ENCODE measurements at places on chromosomes 16 and 17. TPM values are rescaled to one million over a fixed set of nuclear protein-coding genes. Genes with fewer than 3 reads are reported as not detected.

- DNase-seq, result peak; percentile 14
Measured at GRCh38 chr17:68103148-68103547, 67.6 kb downstream of the KPNA2 start.

MSLN gene
- polyA plus RNA-seq, result 17.1 TPM

DNA sequence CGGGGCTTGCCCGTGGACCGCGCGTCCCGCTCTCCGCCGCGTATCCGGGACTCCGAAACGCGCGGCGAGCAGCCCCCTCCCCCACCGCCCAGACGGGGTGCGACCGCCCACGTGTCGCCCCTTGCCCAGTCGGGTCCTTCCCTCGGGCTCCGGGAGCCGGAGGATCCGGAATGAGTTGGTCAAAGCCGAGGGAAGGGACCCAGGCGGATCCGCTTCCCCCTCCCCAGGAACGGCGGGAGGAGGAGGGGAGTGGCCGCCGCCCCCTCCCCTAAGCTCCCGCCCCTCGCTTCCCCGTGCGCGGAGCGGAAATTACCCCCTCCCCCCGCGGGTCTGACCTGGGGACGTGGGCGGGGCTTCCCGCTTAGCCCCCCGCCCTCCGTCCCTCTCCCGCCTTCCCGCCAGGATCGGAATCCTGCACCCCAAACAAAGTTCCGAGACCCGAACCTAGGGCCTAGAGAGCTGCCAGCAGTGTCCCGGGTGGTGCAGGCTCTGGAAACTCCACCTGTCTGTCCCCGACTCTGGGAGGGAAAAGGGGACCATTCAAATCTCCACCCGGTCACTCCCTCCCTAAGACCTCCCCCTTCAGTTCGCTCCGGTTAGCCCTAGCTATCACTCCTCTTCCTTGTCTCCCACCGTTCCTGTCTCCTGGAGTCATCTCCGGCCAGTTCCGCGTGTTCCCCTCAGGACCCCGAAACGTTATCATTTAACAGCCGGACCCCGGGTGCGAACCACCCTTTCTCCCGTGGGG lies 1.0 kb upstream of the IGF2BP1 start:
- peak; percentile 53 for DNase-seq

CACNG5 gene
- polyA plus RNA-seq, result 3.2 TPM

SHBG gene
- 2.8 TPM for polyA plus RNA-seq

PDE6G gene
- polyA plus RNA-seq, result 11.0 TPM

DNA sequence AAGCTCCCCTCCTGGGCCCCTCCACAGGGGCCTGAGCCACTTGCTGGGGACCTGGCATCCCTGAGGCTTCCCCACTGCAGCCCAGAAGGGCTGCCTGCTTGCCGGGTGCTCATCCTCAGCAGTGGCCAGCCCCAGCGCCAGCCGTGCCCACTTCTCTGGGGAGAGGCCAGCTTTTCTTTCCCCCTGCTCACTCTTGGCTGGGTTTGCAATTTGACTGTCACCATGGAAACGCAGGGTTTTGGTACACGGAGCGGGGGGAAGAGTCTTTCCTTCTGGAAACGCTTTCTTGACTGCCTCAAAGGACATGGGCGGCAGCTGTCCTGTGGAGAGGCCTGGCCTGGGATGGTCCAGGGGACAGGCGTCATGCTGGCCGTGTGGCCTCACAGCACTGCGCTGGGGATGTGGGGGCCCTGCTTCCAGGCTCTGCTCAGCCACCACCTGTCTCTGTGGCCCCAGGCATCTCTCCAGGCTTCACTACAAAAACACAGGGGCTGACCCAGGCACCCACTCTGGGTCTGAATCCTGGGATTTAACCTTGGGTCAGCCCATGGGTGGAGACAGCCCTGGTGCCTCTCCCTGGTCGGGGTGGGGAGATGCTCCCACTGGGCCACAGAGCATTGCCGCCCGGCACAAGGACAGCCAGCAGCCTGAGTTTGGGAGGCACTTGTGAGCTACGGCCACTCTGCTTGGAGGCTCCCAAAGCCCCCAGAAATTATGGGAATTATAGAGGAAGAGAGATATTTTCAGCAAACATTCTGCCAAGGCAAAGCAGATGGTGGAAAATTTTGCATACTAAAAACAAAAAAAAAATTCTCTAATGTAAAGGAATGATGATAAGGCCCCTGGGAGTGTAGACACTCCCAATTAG lies 45.9 kb upstream of the DOC2B start:
- DNase-seq, result no peak

DNA sequence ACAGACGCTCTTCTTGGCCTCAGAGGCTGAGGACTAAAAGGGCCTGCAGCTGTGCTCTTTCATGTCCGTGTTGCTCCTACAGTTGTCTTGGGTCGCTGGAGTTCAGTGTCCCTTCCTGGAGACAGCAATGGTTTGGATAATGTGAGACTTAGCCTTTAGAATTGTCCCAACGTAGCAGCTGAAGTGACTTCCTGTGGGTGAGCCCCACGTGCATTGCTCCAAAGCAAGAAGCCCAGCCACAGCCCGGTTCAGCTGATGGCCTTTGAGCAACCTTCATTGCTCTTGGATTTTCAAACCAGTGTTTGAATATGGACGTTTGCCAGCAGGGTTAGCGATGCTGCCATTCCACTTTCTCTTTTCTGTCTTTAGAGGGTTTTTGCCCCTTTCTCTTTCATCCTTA lies 19.7 kb downstream of the TMEM11 start:
- no peak for DNase-seq

DNA sequence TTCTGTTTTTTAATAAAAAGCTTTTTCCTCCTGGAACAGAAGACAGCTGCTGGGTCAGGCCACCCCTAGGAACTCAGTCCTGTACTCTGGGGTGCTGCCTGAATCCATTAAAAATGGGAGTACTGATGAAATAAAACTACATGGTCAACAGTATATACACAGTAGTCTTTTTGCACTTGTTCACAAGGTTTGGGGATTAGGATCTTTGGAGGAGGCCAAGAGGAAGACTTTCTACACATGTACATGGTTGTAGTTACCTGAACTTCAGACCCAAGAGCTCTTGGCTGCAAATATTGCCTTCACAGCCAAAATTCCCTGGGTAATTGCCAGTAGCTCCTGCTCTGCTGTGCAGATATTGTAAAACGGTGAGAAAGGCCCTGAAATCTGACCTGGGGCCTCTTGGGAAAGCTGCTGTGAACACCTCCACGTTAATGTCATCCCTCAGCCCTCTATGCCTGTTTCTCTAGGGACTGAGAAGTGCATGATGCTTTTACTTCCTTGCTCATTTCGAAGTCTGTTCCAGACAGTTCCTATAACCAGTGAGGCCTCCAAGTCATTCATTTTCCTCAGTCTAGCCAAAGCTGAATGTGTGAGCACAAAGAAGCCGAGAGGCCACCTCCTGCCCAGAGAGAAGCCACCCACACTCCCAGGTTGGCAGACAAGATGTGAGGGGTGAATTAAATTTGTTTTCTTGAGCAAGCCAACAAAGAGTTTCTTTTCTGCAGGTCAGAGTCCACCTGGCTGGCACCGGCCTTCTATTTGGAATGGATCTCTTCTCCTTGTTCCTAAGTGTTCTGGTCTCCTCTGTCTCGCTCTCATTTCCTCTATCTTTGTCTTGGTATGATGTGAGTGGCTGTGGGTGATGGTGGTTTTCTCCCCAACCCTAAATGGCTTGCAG lies 15.9 kb downstream of the ANKRD40 start:
- DNase-seq, result no peak

DNA sequence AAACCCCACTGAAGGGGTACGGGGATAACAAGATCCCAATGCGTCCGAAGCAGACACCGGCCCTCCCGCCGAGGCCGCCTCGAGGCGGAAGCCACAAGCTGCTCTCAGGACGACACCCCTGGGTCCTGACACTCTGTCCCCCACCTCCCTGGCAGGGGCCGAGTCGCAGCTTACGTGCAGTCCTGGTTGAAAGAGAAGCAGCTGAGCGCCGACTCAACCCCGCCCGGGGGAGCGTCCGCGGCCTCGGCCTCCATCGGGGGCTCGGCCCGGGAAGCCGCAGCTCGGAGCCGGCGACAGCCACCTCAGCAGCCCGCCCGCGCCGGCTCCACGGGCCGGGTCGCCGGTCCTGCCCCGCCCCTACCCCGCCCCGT lies at the start of gene WIPI1:
WIPI1 (minus strand) TSS at position 329 of the 371 bp plus-strand sequence; CDS start at position 254, 75 bp downstream.
- no peak for DNase-seq

Data from left kidney (tissue), 8 donors.